ENCODE measurements at places on chromosomes 3 and 15.

DNA sequence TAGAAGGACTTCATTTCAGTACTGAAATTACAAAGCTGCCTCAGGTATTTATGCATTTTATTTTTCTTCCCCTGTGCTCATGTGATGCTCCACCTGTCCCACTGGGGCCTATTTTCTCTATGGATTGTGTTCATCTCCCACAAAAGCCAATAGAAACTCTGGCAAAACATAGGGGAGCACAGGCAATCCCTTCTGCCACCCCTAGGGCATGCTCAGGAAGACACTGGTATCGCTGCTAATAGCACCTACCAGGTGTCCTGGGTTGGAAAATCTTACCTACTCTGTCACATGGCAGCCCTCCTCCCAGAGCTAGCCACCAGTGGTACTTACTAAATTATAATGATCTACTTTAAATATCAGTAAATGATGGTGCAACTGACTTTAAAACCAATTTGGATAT is 427.4 kb downstream of the FGF12 start:
- DNase-seq: no peak

DNA sequence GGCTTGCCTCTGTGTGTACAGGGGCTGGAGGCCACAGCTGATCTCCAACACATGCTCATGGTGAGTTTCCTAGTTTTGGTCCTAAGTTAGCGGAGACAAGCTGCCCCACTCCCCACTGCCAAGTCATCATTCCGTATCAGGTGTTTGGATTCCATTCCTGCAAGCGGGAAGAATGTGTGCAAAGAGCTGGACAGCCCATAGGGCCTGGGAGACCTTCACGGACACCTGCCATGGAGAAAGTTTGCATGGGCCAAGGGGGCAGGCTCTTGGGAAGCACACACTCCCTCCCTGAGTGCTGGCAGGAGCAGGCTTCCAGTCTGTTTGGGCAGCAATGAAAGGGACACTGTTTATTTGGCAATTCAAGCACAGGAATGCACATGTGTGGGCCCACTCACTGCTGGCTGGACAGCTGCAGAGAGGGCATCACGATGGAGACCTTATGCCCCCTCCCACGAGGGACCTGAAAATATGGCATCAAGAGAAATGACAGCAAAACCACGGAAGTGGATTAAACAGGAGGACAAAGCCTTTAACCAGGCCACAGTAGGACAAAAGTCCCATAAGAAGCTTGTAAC is 149.7 kb downstream of the KLF13 start:
- no peak for DNase-seq

DNA sequence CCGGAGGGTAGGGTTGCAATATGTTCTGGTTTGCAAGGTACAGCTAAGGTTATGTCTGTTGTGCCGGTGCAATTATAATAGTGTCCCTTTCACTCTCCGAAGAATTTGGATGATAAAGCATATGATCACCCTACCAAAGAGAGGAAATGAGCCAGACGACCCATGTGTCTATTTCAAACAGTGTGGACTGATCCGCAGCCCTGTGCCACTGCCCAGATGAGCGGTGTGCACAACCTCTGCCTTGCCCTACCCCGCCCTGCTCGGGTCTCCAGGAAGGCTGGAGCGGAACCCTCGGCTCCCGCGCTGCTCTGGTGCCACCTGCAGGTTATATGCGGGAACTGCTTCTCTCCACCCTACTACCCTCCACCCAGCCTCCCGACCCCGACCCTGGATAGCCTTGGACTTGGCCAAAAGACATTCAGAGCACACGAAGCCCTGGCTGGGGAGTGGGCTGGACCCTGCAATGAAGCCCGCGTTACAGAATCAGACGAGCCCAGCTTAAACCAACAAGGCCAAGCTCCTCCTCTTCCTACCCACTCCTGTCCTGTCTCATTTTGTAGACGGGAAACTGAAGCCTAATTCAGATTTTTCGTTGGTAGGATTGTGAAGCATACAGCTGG is 68.4 kb upstream of the CHRNB4 start:
- DNase-seq: peak; percentile 62

- DNase-seq: no peak
These were observed 17.2 kb downstream of the TEX264 start for GRCh38 chr3:51688206-51688600.

- no peak for DNase-seq
These were observed 105.9 kb downstream of the KCNH8 start for GRCh38 chr3:19254189-19254588.

DNA sequence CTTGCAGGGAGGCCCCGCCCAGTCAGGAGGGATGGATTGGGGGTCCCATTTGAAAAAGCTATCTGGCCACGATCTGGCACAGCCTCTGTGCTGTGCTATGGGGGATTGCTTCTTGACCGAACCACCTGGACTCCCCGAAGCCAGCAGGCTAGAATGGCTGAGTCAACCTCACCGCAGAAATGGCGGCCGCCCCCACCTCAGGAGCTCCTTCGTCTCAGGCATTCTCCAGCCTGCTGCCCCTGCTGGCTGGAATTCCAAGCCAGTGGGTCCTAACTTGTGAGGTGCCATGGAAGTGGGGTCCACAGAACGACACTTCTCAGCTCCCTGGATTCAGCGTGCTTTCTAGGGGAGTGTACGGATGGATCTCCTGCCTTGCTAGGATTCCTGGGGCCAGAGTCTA is 180.5 kb upstream of the TRIM42 start:
- DNase-seq: no peak

GRCh38 chr3:29281344-29282241 is 722 bp downstream of the RBMS3 start:
- DNase-seq: peak; percentile 59

- no peak for DNase-seq
These were observed 43.0 kb downstream of the OXNAD1 start for GRCh38 chr3:16307832-16308531.

- DNase-seq: no peak
These were observed 11.1 kb upstream of the PARL start for GRCh38 chr3:183895774-183896173.

GRCh38 chr3:189225431-189225830 is 53.7 kb downstream of the TPRG1 start:
- DNase-seq: no peak

GRCh38 chr3:60025096-60026050 is 975.5 kb upstream of the CFAP20DC start:
- no peak for DNase-seq

- peak; percentile 41 for DNase-seq
These were observed 130.1 kb upstream of the PRR20G start for GRCh38 chr3:127417709-127418559.

- peak; percentile 42 for DNase-seq
These were observed 300.4 kb upstream of the RASGRP1 start for GRCh38 chr15:38864827-38865581.

DNA sequence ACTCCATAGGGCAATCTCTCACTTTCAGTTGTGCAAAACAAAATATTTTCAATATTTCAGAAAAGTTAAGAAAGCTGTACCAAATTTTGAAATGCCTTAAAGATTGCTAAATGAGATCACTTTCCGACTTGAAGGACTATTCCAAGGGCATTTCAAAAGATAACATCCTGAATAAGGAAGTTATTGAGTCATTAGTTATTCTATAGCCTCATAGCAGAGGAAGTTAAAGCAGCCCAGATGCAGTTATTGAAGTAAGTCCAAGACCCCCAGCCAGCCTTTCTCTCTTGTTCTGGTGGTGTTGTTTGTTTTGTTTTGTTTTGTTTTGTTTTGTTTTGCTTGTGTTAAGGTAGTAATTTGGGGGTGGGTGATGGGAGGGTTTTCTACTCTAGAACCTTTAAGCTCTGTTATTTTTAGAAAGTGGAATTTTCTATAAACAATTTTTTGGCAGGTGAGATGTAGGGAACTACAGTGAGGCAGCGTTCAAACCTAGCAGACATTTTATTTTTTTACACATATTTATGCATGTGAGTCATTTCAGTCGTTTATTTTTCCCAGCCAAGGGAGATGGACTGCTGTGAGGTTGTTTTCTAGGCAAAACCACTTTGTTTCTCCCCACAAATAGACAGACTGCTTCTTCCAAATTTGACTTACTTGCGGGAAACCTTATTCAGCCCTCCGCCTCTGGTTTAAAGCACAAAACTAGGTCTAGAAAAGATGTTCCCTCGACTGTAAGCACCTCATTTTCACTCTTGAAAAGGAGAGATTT is 216.3 kb upstream of the ARPP21 start:
- peak; percentile 28 for DNase-seq

DNA sequence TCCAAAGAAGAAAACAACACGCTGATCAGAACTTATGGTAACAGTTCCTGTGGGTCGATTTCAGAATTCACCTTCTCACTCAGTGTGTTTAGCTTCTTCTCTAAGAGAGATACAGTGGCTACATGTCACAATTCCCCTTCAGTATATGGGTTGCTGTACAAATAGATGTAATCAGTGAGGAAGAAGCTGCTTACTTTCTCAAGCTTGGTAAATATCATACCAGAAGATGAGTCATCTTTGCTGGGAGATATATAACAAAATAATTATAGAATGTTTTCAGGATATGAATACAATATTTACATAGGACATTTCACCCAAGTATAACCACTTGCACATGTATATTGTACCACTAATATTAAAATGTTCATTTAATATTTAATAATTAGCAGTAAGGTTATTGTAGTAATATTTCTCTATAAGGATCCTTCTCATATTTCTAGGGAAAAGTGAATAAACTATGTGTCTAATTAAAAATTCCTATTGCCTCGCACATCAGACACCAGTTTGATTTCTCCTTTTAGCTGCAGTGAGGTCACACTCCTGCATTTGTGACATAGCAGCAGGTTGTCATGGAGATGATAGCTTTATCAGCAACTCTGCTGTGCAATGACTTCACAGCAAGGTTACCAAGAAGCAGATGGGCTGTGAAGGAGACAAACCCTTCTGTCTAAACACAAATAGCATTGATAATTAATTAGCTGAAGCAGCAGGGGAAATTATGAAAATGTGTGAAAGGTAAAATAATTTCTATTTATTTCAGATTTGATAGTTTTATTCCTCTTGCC is 211.4 kb downstream of the TUSC7 start:
- no peak for DNase-seq

DNA sequence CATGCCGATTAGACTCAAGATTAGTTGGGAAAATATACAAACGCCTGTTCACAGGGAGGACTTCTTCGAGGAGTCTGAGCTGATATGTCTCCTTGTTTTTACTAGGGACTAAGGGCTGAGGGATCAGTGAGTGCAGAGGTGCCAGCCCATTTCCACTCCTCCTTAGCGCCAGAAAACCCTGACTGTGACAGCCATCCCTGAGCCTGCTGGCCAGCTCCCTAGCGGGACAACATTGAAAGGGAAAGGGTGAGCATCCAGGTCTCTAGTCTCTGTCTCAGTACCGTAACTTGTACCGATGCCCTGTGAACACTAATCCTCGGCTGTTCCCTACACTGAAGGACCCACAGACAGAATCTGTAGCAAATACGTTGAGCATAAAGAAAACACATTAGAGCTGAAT is 243.4 kb downstream of the WNT5A start:
- DNase-seq: no peak

GRCh38 chr3:179147514-179147872 is 664 bp upstream of the PIK3CA start:
- DNase-seq: no peak

DNA sequence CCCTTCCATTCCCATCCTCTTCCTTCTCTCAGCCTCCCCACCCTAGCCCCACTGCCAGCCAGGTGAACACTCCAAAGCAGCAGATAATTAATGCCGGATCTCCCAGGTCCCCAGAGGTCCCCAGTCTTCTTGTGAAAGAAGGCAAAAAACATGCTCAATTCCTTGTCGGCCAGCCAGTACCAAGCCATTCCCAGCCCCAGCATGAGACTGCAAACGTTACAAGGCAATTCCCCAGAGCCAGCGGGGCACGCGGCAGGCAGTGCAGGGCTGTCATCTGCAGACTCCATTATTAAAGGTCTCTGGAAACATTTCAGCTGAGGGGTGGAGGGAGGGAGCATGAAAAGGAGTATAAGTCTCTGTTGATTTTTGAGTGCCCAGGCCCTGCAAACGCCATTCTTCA is 117.8 kb downstream of the XXYLT1 start:
- no peak for DNase-seq

- peak; percentile 19 for DNase-seq
These were observed 10.3 kb downstream of the CHP1 start for GRCh38 chr15:41241221-41241964.

GRCh38 chr3:177440456-177441104 is 243.3 kb upstream of the TBL1XR1 start:
- DNase-seq: no peak

- peak; percentile 91 for DNase-seq
These were observed 160.0 kb downstream of the SQOR start for GRCh38 chr15:45794712-45795439.

DNA sequence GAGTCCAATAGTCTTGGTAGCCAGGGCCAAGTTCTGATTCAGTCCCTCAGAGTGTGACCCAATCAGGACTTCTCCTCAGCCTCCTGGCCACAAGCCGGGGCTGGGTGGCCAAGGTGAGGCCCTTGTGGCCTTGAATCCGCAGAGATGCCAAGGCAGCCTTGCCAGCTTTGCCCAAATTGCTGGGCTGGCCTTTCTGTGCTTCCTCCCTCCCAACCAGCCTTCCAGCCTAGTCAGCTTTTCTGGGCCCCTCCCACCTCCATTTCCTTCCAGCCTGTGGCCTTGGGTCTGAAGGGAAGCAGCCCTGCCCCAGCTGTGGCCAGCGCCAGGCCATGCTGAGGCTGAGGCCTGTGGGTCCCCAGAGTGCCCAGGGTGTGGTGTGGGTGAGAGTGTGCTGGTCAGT is 34.3 kb upstream of the ANKDD1A start:
- no peak for DNase-seq

DNA sequence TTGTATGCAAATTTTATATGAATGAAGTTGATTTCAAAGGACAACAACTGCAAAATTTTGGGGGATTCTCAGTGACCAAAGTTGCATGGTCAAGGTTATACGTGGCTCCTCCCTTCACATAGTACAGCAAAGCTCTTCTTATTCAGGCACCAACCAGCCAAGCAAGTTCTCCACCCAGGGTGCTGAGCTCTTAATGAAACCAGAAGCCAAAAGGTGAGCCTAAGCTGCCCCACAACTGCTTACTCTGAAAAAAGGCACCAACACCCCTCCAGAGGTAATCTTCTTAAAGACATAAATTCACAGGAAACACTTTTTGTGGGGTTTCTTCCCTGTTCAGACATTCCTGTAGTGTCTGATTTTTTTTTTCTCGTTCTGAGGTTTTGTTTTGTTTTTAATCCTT is 106.1 kb upstream of the GMNC start:
- no peak for DNase-seq

DNA sequence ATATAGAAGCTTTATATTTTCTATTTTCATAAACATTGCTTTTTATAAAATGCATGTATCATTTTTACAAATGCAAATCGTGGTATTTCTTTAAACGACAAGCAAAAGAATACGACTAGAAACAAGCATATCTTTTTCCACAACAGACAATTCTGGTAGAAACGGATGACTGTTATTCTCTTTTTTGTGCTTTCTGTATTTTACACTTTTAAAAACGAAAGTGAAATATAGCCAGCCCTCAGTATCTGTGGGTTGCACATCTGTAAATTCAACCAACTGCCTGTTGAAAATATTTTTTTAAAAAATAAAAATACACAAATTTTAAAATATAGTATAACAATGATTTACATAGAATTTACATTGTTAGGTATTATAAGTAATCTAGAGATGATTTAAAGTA is 61.3 kb downstream of the PRTG start:
- no peak for DNase-seq

GRCh38 chr3:143123353-143123984 is 3.9 kb downstream of the CHST2 start:
- no peak for DNase-seq

Measured in muscle of back (tissue), 13 donors.